ENCODE measurements at places on chromosomes 5 and 9.

DNA sequence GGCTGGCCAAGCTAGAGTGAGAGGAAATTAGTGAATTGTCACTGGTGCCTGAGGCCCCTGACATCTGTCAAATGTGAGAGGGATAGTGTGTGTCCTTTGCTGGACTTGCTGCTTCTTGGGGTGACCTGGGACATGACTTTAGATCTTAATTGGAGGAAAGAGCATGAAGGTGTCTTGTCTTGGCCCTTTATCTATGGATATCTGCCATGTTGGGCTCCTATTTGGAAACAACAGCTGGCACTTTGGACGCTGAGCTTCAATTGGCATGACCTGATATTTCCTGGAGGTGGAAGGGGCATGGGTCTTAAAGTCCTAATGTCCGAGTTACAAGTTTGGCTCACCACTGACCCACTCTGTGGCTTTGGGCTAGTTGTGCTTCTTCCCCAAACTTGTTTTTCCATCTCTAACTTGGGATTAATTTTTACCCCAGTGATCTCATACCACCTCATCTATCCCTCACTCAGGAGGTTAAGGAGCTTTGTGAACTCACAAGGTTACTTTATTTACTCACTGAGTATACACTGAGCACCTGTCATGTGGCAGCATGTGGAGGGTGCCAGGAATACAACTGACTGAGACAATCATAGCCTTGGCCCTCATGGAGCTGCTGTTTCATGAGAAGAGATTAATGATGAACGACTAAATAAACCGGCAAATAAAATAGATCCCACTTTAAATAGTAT, 30.1 kb upstream of the CXCL14 start:
- no peak for DNase-seq

DNA sequence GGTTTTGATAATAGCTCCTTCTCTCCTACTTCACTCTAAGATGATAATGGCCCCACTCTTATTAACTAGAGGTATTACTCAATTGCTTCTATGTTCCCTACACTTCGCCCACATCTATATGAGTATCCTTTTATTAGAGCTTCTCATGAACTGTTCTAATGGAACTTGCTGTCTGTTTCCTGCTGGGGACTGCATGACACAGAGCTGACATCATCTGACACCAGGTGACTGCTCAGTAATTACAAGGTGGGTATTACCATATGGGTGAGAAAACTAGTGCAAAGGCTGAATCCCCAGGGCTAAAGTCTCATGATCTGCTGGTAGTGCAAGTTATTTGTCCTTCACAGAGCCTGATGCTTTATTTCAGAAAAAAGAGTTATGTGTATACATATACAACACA, 146.2 kb upstream of the PLCXD3 start:
- DNase-seq, result no peak

GRCh38 chr5:103362211-103362610, 103.6 kb downstream of the MACIR start:
- DNase-seq, result no peak

GRCh38 chr5:61229416-61229815, 67.1 kb upstream of the SMIM15 start:
- no peak for DNase-seq

DNA sequence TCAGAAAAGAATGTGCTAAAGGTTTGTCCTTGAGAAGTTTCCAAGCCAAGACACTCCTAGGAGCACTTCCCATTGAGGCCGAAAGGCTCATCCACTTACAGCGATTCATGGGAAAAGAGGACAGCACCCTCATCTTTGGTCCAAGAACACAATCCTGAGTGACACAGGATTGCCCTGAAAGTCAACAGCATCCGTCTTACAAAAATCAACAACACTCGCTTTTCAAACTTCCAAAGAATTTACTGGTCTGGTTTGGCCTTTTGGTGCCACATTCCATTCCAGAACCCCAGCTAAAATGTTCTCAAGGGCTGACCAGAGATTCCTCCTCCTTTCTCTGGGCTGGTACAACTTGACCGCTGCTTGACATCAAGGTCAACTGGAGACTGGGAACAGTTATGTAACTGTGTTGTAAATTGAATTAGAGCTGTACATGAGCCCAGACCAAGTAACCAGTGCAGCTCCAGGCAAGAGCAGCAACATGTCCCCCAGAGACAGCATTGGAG, 415.8 kb upstream of the PIK3R1 start:
- DNase-seq, result no peak

- DNase-seq, result no peak
These were observed 244.1 kb downstream of the KIAA0825 start for GRCh38 chr5:94374336-94374735.

GRCh38 chr9:84140535-84141101, 160.0 kb downstream of the RMI1 start:
- no peak for DNase-seq

DNA sequence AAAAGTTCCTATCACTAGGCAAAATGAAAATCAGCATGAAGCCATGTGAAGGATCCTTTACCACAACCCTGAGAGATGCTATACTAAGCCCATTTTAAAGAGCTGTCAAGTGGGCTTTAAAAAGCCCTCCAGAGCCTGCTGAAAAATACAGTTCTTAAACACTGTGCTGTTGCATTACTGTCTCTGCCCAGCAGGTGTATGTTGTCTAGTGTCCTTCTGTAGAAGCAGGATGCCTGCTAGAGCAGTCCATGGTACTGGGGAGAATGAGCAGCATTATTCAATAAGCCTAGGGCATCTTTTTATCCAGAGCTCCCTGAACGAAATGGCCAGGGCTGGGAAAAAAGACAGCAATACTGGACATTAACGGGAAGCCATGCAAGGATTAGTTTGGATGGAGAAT, 126.2 kb upstream of the PLCXD3 start:
- no peak for DNase-seq

DNA sequence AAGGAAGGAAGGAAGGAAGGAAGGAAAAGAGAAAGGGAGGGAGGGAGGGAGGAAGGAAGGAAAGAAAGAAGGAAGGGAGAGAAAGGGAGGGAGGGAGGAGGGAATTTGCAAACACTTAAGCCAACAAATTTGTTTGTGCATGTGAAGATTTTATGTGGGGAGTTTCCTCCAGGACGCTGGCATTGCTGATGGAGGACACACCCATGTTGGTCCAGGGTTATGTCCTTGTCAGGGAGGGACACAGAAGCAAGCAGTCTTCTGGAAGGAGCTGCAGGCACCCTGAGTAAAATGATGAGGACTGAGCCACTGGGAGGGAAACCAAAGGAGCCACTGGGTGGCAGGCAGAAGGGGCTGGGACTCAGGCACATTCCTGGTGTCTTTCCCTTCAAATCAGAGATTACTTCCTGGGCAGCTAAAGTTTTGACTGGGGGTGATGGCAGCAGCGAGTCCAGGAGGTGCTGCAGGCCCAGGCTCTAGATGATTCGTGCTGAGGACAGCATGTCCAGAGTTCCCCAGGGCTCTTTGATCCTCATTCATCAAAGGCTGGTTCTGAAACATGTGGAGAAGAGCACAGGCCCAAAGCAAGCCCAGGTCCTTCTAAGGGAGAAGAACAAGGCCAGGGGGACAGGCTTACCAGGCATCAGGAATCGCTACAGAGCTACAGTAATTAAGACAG, 109.2 kb downstream of the PAX5 start:
- no peak for DNase-seq

DNA sequence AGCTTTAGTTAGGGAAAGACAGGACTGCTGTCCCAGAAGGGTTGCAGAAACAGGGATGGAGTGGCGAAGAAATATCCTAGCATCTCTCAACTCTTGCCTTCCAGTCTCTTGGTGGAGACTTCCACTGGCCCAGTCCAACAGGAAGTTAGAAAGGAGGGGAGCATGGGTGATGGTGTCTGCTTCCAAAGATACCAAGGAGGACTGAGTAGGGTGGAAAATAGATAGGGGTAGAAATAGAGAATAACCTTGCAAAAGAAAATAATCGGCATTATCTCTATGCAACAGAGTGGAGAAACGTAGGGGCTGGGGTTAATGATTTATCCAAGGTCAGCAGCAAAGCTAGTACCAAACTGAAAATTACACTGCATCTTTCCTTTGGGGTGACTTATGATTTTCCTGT, 242.3 kb downstream of the PSAT1 start:
- DNase-seq, result no peak

DNA sequence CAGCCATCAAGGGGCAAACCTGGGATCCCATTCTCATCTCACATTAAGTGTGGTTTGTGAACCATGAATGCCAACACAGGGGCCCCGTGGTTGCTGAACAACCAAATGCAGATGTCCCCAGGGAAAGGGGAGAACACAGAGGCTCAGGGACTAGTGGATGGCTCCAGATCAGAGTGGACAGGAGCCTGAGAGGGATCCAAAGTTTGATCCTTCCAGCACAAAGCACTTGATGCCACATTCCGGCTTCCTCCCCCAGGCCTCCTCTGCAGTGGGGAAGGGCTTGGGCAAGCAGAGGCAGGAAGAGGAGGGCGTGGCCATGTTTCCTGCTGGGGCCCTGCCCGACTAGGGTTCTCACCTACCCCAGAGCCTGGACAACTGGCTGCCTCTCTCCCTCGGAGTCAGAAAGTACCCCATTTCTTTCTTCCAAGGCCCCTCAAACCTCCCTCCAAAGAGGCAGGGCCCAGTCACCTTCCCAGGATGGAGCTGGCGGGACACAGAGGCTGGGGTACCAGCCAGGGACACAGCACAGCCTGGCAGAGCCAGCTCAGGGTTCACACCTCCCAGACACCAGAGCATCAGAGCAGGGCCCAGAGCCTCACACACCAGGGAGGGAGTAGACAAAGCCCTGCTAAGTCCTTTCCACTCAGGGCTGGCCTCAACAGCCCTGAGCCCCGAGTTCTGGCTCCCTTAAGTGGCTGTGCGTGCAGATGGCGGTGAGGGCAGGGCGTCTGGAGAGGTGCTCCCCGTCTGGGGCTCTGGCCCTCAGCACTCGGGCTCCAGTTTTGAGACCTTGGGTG, 4.3 kb upstream of the RNF44 start:
- DNase-seq, result no peak

- no peak for DNase-seq
These were observed 757.4 kb downstream of the PTPRD start for GRCh38 chr9:9855177-9856078.

DNA sequence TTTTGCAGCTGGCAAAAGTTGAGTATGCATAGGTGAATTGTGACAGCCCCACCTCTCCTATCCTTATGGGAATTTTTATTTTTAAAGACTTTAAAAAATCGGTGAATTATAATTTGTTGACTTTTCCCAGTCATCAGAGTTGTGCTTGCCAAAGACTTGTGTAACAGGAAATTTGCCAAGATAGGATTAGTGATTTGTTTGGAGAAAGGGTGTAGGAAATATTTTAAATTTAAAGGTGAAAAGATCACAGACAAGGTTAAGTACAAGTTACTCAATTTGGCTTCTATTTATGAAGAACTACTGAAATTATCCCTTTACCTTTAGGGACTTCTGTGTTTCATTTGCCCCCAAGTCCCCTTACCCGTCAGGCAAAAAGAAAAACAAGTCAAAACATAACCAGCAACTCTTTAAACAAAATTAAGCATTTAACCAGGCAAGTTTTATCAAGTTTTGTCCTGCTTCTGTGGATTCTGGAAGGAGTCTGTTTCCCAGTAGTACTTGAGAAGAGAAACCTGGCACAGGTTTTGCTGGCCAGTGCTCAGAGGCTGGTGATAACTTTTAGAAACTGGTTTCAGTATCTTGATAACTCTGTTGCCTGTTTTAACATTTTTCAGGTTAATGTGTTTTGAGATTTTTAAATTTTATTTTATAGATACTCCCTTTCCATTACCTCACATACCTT, 285.4 kb downstream of the MAST4 start:
- DNase-seq, result no peak

GRCh38 chr9:98719055-98719454, 10.3 kb upstream of the GABBR2 start:
- DNase-seq, result no peak

- no peak for DNase-seq
These were observed 1.9 kb upstream of the CCDC187 start for GRCh38 chr9:136305804-136306203.

DNA sequence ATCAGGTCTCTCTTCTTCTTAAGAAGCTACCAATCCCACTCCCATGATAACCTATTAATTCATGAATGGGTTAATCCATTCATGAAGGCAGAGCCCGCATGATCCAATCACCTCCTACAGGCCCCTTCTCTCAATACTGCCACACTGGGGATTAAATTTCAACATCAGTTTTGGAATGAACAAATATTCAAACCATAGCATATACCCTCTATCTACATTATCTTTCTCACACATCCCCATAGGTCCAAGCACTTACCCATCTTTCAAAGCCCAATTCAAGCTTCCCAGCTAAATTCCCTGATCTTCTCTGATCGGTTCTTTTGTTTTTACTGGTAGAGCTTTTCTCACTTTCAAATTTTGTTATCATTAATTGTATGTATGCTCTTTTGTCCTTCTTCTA, 10.5 kb upstream of the SHOC1 start:
- no peak for DNase-seq

DNA sequence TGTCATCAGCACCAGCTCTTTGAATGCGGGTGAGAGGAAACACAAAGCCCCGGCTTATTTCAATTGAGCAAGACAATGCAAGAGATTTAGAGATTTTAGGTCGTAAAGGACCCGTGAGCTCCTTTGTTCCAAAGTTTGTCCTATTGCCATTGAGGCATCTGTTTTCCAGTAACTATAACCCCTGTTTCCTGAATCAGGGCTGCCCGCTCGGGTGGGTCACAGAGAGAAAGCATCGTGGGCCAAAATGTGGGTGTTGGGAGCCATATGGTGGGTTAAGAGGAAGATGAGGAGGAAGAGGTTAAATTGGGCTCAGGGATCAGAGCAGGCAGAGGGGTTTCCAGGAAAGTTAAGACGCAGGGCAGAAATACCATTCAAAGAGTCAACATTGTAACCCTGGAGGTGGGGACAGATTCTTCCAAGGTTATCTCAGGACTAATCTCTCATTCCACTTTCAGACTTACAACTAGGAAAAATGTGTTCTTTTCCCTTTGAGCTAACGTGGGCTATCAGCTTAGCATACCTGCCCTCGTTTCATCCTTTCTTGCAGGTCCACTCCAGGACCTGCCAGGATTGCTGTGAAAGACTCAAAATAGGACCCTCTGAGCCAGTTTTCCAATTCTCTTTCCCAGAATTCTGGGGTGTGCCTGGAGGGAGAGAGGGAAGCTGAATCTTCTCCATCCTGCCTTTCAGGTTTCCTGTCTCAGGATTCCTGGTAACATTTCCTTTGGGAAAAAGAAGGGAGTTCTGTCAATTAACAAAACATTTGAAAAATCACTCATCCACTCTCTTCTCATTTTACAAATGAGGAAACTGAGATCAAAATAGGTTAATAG, 95.5 kb upstream of the TAF11L2 start:
- no peak for DNase-seq

- peak; percentile 34 for DNase-seq
These were observed 25.6 kb downstream of the STC2 start for GRCh38 chr5:173302546-173303155.

- no peak for DNase-seq
These were observed 50.1 kb downstream of the CTNNA1 start for GRCh38 chr5:138803285-138803684.

- peak; percentile 71 for DNase-seq
These were observed 36.1 kb downstream of the TMC1 start for GRCh38 chr9:72557549-72557948.

GRCh38 chr5:99544356-99544755, 615.5 kb upstream of the CHD1 start:
- no peak for DNase-seq

- no peak for DNase-seq
These were observed 16.1 kb downstream of the PLAC8L1 start for GRCh38 chr5:146089287-146089686.

- DNase-seq, result no peak
These were observed 13.8 kb downstream of the GSN start for GRCh38 chr9:121281614-121282276.
